ENCODE measurements at places on chromosomes 6 and 20.
A peak's percentile ranks its signal among the peaks of the same experiment; 100 is the strongest.

DNA sequence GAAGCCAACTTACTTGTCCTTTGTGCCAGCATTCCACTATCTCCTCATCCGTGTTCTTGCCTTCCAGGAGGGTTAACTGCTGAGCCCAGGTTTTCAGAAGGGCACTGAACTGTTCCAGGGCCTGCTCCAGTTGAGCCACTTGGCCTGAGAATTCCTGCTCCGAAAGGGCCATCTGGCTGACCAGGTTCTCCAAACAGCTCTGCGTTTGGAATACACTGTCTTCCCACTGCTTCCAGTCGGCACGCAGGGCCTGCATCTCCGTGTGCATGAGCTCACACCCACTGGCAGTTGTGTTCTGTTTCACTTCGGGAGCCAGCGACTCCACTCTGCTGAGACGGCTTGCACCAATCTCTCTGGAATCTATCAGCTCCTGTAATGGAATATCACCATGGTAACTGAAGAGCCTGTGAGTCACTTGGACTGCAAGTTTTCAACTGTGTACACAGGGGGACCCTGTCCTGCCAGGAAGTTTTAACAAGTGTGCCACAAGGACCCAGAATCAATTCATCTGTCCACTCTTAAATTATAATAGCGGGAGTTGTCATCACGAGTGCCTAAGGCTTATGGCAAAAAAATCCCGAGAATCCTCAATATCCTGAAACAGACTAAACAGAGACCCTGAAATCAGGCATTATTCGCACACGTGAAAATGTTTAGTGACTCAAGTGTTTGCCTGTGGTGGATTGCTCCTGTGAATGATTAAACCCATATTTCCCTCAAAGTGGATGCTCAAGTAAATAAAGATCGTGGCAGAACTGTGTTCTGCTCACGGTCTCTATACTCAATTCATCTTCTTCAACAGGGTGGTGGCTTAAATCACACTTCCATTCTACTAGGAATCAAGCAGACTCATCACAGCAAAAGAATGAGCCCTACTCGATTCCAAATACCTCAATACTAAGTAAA lies 255.9 kb downstream of the SYNE1 start:
- DNase-seq, result peak; percentile 96

- DNase-seq, result no peak
Observed at GRCh38 chr6:163827143-163827542, 412.6 kb downstream of the QKI start.

DNA sequence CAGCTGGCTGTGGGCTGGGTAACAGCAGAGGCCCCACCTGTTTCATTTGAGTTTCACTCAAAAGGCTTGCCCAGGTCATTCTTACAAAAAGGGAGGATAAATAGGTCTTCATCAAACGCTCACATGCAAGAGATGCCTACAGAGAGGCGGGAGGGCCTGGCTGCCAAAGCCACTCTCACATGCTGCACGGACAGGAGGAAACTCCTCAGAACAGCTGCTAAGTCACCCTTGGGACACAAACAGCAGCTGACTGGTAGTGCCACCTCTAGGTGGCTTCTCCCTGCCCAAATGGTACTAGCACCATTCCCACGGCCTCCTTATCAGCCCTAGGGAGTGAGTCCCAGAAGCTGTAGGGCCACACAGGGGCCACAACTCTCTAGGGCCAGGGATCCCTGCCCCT lies 23.8 kb downstream of the SLC22A23 start:
- DNase-seq, result no peak

DNA sequence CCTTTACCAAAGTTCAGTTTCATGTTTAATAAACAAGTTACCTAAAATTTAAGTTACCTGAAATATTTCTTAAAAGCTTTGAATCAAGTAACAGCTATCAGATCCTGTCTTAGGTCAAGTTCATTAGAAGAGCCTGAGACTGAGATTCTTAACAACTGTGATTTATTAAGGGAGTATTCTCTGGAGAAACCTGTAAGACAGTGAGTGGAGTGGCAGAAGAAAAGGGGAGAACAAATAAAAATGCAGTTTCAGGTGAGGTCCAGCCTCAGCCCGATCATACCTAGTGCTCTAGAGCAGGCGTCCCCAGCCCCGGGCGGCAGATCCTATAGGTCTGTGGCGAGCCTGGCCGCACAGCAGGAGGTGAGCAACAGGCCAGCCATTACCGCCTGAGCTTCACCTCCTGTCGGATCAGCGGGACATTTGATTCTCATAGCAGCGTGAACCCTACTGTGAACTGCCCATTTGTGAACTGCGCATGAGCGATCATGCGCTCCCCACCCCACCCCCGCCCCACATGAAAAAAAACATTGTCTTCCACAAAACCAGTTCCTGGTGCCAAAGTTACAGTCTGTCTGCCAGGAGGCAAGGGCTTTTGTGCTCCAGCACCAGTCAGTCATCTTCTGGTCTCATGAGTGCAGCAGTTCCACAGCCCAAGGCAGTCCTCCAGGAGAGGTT lies 59.2 kb upstream of the ADGRB3 start:
- DNase-seq, result peak; percentile 10

DNA sequence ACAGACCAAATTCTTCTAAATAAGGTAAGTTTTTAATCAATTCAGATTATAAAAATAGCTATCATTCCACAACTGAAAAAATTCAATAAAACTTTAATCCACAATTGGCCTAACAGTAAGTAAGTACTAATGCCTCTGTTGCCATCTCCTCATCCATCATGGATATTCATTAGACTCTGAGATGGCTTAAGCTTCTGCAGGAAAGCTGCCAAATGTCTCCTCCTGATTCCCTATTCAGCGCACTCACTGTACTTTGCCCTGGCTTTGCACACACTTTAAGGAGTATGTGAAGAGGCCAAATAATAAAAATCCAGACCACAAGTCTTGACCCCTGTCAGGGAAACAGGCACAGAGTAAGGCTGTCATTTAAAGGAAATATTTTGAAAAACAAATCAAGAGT lies 23.6 kb downstream of the PGM3 start:
- no peak for DNase-seq

DNA sequence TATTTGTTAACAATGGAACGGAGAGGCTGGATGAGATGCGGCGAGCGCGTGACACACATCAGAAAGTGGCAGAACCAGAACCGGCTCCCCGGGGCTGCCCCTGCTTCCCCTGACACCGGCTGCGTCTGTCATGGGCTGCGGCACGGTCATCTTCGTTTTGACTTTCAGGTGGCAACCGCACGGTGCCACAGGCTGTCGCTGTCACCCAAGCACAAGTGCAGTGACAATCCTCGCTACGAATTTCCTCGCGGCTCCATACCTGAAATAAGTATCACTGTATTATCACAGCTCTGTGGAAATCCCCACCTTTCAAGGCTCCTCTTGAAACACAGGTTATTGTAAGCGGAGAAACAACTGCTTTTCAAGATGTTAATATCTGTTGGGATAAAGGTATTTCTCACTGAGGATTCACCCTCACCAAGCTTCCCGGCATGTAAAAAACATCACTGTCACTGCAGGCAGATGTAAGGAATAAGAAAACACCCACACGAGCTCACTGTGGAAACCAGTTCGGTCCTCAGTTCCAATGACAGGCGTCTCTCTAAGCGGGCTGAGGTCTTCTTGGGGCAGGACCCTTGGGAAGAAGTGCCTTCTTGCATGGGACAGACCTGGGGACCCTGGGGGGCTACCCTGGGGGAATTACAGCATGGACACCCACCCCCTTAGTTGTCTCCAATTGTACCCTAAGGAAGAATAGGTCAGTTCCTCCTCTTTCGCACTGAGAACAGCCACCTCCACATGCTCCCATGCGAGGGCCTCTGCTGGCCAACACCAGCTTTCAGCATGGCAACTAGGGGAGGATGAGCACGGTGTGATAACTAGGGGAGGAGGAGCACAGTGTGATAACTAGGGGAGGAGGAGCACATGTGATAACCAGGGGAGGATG lies 86.3 kb downstream of the DACT2 start:
- peak; percentile 4 for DNase-seq

DNA sequence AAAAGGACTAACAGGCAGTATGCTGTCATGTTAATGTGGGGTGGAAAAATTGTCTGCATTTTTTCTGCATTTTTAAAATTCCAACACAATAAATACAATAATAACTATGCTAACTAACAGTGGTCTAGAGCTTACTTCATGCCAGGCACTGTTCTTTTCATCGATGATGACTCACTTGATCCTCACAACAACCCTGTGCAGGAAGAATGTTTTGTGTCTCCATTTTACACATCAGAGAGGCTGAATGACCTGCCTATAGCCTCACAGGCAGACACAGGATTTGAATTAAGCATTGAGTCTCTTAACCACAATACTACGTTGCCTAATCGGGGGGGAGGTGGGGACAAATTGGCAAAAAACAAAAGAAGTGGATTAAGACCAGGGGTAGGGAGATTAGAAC lies 26.9 kb upstream of the FANCE start:
- peak; percentile 35 for DNase-seq
